CD4-positive, alpha-beta T cell treated with Interleukin-17A for 1 hour (primary cell): ENCODE measurements at places on chromosomes 1 and 21.
A peak's percentile ranks its signal among the peaks of the same experiment; 100 is the strongest.

DNA sequence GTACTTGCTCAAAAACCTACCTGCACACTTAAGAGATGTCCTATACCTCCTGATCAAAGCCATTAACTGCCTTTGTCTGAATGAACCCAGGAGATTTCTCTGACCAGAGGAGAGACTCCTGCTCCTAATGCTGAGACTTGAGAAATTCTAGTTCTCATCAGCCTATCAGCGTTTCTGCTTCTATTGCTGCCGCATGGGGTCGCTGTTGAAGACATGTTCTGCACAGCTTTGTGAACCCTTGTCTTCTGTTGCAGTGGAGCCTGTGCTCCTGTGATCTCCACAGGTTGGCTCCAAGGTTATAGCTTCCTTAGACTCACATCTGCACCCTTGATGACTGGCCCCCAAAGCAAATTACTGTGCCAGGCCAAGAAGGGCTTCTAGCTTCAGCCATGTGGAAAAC, 40.2 kb downstream of the EDN2 start:
- no peak for DNase-seq

- no peak for DNase-seq
These were observed 16.6 kb upstream of the IPP start for GRCh38 chr1:45767035-45767434.

DNA sequence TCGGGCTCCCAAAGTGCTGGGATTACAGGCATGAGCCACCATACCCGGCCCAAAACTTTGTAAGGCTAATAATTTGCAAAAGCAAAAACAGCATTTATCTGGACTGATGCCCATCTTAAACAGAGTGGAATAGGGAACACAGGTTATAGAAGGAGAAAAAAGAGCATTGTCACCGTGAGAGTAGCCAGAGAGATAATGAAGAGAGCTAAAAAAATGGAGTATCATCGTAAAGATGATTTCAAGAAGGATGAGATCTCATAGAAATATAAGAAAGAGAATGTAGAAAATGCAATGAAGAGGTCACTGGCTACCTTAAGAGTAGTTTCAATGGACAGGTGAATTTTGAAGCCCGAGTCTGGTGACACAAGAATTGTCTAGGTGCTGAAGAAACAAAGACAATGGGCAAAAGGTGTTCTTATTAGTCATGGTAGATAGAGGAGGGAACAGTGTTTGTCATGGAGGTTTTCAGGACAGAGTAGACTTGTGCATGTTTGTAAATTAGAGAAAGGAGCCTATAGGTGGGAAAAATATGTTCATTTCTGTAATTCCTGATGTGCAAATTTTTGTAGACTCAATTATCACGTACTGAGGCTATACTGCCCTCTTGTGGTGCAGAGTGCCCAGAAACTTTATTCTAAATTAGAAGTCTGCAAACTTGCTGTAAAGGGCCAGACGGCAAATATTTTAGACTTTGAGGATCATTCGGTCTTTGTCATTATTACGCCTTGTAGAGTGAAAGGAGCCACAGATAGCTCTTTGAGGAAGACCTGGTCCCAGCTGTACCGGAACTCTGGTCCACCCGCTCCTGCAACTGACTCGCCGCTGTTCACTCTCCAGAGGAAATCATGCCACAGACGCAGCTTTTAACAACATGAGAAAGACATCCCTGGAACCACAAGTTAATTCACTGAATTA, 8.1 kb upstream of the TMEM183A start:
- peak; percentile 79 for DNase-seq

DNA sequence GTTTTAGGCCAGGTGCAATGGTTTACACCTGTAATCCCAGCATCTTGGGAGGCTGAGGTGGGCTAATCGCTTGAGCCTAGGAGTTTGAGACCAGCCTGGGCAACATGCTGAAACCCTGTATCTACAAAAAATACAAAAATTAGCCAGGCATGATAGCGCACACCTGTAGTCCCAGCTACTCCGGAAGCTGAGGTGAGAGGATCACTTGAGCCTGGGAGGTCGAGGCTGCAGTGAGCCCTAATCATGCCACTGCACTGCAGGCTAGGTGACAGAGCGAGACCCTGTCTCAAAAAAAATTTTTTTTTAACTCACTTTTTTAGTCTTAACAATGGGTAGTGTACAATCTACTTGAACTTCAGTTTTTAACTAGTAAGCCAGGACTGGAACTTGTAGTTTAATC, 137.5 kb downstream of the HS2ST1 start:
- no peak for DNase-seq

DNA sequence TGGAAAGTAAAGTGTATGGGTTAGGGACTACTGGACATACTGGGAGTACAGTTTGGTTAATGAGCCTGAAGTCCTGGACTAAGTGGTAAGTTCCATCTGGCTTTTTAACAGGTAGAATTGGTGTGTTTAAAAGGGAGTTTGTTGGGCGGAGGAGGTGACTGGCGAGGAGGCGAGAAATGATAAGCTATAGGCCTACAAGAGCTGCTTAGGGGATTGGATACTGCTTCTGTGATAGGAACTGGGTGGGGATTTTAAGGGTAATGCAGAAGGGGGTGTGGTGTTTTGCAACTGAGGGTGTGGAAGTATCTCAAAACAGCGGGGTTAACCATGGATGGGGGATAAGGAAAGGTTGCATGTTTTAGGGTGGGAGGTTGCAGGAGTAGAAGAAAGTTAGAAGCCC, 3.5 kb downstream of the ERVH48-1 start:
- DNase-seq, result no peak
